ENCODE measurements at places on chromosomes 7 and 10.

DNA sequence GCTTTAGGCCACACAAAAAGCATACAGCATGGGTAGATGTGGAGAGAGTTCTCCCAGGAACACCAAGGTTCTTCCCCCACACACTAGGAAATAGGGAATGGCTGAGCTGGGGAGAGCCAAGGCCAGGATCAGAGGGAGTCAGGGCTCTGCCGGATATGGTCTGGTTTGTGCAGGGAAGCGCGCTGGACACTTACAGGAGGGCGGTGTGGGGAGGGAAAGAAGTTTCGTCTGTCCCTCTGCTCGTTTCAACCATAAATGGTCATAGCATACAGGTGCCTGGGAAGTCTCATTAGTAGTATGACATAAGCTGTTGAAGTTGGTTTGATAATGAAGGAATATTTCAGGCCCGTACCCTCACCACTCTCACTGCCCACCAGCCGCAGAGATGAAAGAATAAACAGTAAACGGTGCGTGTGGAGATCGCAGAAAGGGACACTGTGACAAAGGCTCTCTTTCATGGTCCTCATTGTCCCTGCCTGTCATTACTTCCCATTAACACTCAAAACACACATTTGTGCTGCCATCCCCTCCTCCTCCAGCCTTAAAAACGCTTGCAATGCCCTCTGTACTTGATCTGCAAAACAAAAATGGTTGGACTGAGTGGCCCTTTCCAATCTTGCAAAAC lies 207.2 kb downstream of the CELF2 start:
- no peak for DNase-seq

DNA sequence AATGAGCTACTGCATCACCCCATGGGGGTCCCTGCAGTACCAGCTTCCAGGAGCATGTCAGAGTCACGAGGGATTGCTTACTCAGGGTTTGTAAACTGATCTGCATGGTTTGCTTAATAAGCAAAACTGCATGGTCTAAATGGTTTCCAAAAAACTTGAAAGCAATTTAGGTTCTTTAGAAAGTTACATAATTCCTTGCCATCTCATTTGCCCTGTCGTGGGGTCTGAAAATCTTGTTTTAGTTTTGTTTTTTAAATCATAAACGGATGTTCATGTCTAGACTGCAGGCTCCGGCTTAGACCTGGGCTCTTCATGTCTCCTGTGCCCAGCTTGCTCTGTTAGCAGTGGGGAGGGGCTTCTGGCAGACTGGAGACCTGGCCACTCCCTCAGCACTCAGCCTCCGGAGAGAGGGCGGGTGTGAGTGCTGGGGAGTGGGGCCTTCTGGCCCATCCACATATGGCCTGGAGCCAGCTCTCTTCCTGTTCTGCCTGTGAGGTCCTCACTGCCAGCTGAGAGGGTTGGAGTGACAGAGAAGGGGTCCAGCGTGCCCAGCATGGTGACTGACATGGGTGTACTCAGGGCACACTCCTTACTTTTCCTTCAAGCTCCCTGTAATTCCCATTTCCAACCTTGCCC lies 17.5 kb downstream of the PRF1 start:
- DNase-seq, result peak; percentile 76

GRCh38 chr10:33115738-33116719 lies 158.0 kb upstream of the ITGB1 start:
- DNase-seq, result no peak

DNA sequence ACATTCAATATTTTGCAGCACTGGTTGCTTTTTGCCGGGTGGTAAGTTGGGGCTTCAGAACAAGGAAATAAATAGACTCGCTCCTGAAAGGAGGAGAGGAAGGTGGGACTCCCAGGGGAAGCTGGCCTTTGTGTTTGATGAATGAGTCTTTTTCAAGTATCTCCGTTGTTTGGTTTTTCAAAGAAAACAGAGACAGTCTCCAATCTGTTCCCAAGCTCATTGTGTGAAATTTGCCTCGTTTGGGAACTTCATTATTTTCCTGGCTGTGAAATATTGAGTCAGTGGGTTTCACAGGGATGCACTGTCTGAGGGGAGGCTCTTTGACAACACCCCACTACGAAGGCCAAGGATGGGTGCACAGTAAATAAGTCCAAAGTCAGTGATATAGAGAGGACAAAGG lies 38.7 kb upstream of the KIAA1217 start:
- DNase-seq, result no peak

GRCh38 chr7:27374958-27375841 lies 132.6 kb downstream of the EVX1 start:
- DNase-seq, result no peak

DNA sequence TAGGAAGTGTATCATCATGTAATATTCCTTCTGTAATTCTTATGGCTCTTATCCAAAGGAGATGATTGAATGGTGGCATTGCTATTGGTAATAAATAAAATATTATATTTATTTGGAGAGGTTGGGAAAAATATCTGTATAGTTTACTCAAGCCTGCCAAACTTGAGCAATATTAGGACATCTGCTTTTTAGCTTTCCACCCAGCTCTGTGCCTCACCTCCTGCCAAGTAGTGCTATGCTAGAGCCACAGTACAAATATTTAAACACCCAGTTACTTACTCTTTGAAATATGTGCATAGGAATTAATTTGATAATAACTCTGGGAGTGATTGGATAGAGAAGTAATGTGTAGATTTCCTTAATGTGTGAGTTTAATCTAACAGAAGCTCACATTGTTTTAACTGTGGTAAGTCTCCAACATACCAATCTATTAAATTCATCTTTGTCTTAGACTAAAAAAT lies 129.2 kb downstream of the BBS9 start:
- no peak for DNase-seq

DNA sequence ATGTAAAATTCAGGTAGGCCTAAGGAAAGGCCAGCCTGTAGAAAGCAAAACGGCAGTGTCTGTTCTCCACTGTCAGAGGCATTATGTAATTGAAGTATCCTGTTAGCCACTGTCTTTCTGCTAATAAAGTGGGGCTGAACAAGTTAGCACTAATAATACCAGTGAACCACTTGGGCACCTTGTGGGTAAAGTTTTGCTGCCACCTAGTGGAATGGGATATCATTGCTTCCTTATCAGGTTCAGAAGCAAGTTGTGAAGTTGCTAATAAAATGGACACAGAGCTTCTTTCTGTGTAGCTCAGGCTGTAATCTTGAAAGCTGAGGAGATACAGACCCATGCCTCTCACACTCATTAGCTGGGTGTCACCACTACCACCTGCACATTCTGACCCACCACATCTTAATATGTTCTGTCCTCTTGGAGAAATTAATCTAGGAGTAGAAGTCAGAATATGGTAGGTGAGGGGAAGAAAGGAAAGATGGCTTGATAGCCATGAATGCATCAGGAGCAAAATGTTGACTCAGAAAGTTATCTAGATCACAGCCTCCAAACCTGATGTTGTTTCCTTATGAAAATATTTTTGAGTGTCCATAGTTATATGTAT lies 175.1 kb downstream of the SEPTIN7 start:
- peak; percentile 78 for DNase-seq

DNA sequence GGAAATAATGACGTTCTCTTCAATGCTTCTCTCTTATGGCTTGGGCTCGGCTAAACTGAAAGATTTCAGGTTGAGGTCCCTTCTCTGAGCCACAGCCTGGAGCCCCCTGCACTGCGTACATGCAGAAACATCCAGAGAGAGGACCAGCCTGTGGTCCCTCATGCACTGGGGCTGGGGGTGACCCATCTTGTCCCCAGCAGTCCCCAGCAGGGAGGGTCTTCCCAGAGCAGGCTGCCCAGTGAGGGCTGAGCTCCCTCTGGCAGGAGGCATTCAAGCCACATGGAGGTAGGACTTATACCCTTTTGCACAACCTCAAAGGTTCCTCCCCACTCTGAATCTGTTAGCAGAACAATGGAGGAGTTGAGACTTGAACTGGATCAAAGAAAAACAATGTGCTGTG lies 7.4 kb downstream of the GDF10 start:
- no peak for DNase-seq

DNA sequence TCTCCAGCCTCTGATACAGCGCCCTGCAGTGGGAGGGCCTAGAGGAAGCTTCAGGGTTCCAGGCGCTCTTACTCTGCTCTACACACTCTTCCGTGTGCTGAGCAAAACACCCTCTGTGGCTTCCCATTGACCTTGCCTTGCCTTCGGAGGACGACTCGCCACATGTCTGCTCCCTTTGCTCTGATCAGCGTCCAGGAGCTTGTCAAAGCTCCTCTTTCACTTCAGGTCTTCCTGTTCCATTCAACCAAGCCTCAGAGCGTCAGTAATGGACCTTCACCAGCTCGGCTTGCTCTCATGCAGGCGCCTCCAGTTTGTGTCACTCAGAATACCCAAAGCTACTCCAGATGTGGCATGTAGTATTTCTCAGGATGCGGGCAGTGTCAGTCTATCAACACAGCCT lies 173.9 kb downstream of the ARID5B start:
- DNase-seq, result no peak

GRCh38 chr10:93220296-93221170 lies 146.8 kb downstream of the CYP26A1 start:
- DNase-seq, result no peak

DNA sequence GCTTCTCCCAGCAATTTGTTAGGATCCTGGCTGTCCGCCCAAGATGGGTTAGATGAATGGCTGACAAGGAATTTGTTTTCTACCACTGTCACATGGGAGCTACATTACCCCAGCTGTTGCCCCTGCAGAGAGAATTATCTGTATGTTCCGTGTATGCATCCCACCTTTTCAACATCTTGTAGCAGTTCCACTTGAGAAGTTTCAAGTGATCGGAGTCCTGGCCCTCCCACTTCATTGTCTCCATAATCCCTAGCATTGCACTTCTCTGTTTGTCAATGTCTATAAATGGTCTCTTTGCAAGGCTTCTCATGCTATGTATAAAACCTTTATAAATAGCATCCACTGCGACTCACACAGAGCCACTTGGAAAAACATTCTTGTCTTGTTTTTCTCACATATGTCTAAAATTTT lies 972.5 kb downstream of the CNTNAP2 start:
- DNase-seq, result no peak

- no peak for DNase-seq
These were observed 44.1 kb upstream of the ZNRF2 start for GRCh38 chr7:30240106-30240800.

GRCh38 chr10:50347394-50347802 lies 96.1 kb upstream of the ASAH2 start:
- DNase-seq, result no peak
